ENCODE measurements at places on chromosomes 16 and 17. TPM values are rescaled to one million over a fixed set of nuclear protein-coding genes. Genes with fewer than 3 reads are reported as not detected.

GRCh38 chr16:87306516-87306915 is 10.7 kb downstream of the C16orf95 start:
- H3K27me3 ChIP-seq: no peaks in the 10 kb centered on the region
- DNase-seq: no peak
- H3K4me3 ChIP-seq: no peak overlapping the region

Gene PDE6G
- 24.7 TPM for total RNA-seq

Gene CCL8
- total RNA-seq: not detected

DNA sequence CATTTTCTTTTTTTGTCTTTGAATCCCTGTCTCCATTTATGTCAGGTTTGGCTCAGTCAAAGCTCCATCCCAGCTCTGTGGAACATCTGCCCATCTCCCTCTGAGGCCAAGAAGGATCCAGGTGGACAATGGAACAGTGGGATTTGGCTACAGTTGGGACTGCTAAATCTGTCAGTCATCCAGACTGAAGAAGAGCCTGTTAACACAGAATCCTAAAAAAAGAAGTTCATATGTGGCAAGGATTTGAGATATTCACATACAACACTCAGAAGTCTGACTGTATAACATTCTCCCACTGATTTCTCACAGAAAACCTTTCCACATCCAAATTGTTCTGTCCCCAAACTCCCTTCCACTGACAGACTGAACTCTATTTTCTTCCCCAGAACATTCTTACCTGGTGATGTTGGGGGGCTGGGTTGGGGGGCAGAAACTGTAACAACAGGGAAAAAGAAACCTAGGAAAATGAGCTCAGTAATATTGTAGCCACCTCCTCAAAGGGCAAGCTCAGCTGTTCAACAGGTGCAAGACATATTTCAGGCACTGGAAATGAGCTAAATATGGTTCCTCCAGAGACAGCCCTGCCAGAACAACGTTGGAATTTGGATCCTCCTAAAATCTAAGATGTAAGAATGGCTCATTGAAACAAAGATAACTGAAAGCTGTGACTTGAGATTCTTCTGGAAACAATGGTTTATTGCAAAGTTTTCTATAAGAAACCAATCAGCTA is 301.5 kb upstream of the CDH5 start:
- peaks cover 2% of the 10 kb centered on the region for H3K27me3 ChIP-seq
- no peaks in the 10 kb centered on the region for H3K36me3 ChIP-seq
- no peak overlapping the region for H3K4me3 ChIP-seq
- no peak overlapping the region for H3K27ac ChIP-seq

DNA sequence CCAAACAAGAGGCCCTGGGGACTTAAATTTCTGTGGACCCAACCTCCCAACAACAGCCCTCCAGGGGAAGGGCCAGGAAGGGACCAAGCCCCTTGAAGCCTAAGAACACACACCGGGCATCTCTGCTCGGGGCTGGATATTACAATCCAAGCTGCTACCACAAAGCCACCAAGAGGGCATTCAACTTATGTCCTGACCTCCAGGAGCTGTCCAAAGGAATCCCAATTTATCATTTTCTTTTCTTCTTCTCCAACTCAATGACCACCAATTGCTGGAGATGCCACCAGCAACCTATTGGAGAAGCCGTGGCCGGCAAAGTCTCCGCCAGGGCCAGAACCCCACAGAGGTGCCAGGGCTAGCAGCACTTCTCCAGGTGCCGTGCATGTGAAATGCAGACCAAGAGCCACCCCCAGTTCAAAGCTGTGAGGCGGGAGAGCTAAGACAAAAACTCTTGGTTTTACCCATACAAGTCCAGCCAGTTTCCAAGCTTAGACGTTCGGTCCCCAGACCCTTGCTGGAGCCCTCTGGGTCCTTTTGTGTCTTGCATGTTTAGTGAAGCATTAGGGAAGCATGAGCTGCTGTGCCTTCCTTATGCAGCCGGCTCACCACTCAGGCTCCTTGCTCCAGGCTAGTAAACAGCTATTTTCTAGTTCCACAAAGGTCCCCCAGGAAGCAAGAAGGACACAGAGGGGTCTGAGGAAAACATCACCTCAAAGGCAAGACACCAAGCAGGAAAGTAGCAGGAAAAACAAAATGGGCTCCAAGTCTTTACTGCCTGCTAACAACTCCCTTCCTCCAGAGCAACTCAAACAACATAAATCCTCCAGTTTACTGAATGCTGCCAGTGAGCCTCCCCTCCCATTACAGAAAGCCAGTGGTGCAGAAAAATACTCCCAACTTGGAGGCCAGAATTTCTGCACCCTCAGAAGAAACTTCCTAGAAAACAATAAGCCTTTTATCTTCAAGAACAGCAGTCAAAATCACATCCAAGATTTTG is 3.2 kb downstream of the PITPNA start:
- H3K4me1 ChIP-seq: peaks cover 41% of the 10 kb centered on the region
- H3K27me3 ChIP-seq: peaks cover 4% of the 10 kb centered on the region
- no peak overlapping the region for H3K4me3 ChIP-seq

Gene TLCD3B
- total RNA-seq: 7.1 TPM

GRCh38 chr17:77882481-77883212 is 75.9 kb upstream of the TNRC6C start:
- peaks cover 26% of the 10 kb centered on the region for H3K27me3 ChIP-seq
- H3K4me3 ChIP-seq: peak overlapping the region; percentile 81
- DNase-seq: peak; percentile 88
- no peaks in the 10 kb centered on the region for H3K36me3 ChIP-seq
- peaks cover 71% of the 10 kb centered on the region for H3K4me1 ChIP-seq

- peaks cover 17% of the 10 kb centered on the region for H3K27me3 ChIP-seq
- H3K4me3 ChIP-seq: no peak overlapping the region
- peaks cover 16% of the 10 kb centered on the region for H3K4me1 ChIP-seq
- no peak overlapping the region for H3K27ac ChIP-seq
These were observed 2.5 kb upstream of the SMPD3 start for GRCh38 chr16:68450741-68451255.

DNA sequence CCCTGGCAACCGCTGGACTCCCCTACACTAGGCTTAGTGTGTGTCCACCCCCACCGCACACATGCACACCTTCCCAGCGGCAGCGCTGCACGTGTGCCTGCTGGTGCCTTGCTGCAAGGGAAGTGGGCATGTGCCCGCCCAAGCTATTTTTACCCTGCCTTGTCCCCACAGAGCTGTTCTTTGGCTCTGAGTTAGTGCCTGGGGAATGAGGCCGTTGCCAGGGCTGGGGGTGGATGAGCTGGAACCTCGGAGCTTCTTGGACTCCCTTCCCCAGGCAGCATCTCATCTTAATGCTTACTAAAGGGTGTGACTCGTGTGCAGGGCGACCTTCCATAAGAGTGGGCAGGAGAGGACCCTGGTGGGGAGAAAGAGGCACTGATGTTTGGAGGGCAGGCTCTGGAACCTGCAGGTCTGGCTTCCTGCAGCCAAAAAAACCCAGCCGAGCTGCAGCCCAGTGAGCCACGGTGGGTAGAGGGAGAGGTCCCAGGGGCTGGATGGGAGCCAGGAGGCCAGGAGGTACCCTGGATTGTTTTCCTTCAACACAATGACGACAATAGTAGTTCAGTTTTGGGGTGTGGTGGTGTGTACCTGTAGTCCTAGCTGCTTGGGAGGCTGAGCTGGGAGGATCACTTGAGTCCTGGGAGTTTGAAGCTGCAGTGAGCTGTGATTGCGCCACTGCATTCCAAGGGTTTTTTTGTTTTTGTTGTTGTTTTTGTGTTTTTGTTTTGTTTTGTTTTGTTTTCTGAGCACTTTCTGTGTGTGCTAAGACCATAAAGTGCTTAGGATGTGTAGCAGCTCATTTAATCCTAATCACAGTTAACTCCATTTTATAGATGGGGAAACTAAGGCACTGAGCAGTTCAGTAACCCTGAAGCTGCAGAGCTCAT is 119.1 kb downstream of the RAB11FIP4 start:
- H3K27ac ChIP-seq: peak overlapping the region; percentile 100
- peaks cover 54% of the 10 kb centered on the region for H3K4me1 ChIP-seq
- H3K4me3 ChIP-seq: peak overlapping the region; percentile 77
- peak; percentile 23 for DNase-seq

GRCh38 chr16:1654505-1655268 is 23.4 kb upstream of the JPT2 start:
- H3K36me3 ChIP-seq: peaks cover 30% of the 10 kb centered on the region
- H3K4me1 ChIP-seq: peaks cover 4% of the 10 kb centered on the region
- H3K27ac ChIP-seq: no peak overlapping the region

DNA sequence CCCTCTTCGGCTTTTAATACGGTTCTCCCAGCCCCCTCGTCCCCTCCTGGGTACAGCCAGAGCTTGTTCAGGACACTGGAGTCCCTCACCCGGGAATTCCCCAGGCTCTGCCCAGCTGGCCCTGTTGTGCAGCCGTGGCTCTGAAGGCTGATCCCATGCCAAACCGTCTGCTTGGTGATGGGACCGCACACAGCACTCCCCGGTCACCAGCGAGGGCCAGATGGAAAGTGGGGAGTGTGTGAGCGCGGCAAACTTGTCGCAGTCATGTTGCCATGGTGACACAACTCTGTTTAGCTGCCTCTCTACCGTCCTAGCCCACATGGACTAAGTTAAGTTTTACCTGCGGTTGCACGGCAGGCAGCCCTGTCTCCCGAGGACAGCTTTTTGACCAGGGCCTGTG is 107.9 kb downstream of the RAP1GAP2 start:
- H3K4me3 ChIP-seq: no peak overlapping the region
- no peak for DNase-seq
- H3K36me3 ChIP-seq: peaks cover 19% of the 10 kb centered on the region
- peaks cover 2% of the 10 kb centered on the region for H3K4me1 ChIP-seq
- H3K27ac ChIP-seq: no peak overlapping the region
- no peaks in the 10 kb centered on the region for H3K27me3 ChIP-seq

- no peak overlapping the region for H3K4me3 ChIP-seq
- DNase-seq: no peak
- peaks cover 5% of the 10 kb centered on the region for H3K36me3 ChIP-seq
- H3K4me1 ChIP-seq: no peaks in the 10 kb centered on the region
These were observed 25.1 kb downstream of the UNK start for GRCh38 chr17:75809631-75810111.

- no peak overlapping the region for H3K27ac ChIP-seq
- no peak overlapping the region for H3K4me3 ChIP-seq
- no peaks in the 10 kb centered on the region for H3K36me3 ChIP-seq
- H3K27me3 ChIP-seq: peaks cover 10% of the 10 kb centered on the region
- DNase-seq: no peak
- H3K4me1 ChIP-seq: no peaks in the 10 kb centered on the region
These were observed 29.3 kb downstream of the MAPT start for GRCh38 chr17:45923511-45924268.

GRCh38 chr16:2042986-2043666 is 4.5 kb downstream of the NTHL1 start:
- peaks cover 10% of the 10 kb centered on the region for H3K4me1 ChIP-seq
- no peak overlapping the region for H3K4me3 ChIP-seq
- DNase-seq: no peak
- H3K36me3 ChIP-seq: no peaks in the 10 kb centered on the region

Gene METTL2A
- total RNA-seq: 18.4 TPM

DNA sequence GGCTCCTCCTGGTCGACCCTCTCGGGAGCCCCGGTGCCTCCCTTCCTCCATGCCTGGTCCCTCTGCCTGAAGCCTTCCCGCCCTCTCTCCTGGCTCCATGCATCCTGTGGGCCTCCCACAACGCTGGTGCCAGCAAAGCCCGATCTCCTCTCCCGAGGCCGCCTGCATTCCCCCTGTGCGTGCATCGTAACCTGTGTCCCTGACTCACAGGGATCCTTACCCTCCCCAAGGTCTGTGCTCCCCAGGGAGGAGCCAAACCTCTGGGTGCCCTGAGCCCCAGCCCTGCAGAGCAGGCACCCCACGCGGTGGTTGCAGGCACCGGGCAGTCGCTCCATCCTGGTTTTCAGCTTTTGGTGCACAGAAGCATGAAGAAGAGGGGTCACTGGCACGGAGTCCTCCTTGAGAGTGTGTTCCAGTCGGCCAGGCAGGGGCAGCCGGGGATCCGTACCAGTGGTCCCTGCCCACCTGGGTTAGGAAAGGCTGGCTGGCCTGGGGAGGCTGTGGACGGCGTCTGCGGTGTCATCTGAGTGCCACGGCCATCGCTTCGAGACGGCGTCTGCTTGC is 1.8 kb upstream of the ENPP7 start:
- H3K4me1 ChIP-seq: peaks cover 14% of the 10 kb centered on the region
- H3K27ac ChIP-seq: peak overlapping the region; percentile 91
- H3K36me3 ChIP-seq: no peaks in the 10 kb centered on the region
- no peak overlapping the region for H3K4me3 ChIP-seq
- DNase-seq: no peak
- H3K27me3 ChIP-seq: no peaks in the 10 kb centered on the region

Gene KRTAP1-4
- total RNA-seq: not detected

Gene MATCAP1
- total RNA-seq: 51.4 TPM

GRCh38 chr17:82339634-82340580 is 6.3 kb upstream of the SECTM1 start:
- H3K4me3 ChIP-seq: no peak overlapping the region
- no peaks in the 10 kb centered on the region for H3K36me3 ChIP-seq
- no peak for DNase-seq
- no peak overlapping the region for H3K27ac ChIP-seq
- peaks cover 24% of the 10 kb centered on the region for H3K4me1 ChIP-seq
- H3K27me3 ChIP-seq: no peaks in the 10 kb centered on the region

- DNase-seq: no peak
- peaks cover 24% of the 10 kb centered on the region for H3K4me1 ChIP-seq
- no peaks in the 10 kb centered on the region for H3K27me3 ChIP-seq
- H3K36me3 ChIP-seq: peaks cover 73% of the 10 kb centered on the region
These were observed 27.8 kb downstream of the CYB5D2 start for GRCh38 chr17:4170639-4171280.

Gene OR1F1
- total RNA-seq: not detected

GRCh38 chr17:39641883-39642282 is 4.9 kb downstream of the STARD3 start:
- DNase-seq: no peak
- no peak overlapping the region for H3K4me3 ChIP-seq
- peaks cover 7% of the 10 kb centered on the region for H3K36me3 ChIP-seq
- peaks cover 54% of the 10 kb centered on the region for H3K4me1 ChIP-seq

Gene TM4SF5
- not detected for total RNA-seq

GRCh38 chr17:44123356-44124117 is at the start of gene HDAC5:
Gene HDAC5 (minus strand): TSS chr17:44123641. CDS start chr17:44117515, 6,126 bp downstream.
- H3K36me3 ChIP-seq: no peaks in the 10 kb centered on the region
- peak; percentile 96 for DNase-seq
- peak within 1 kb of the TSS; percentile 98 for H3K27ac ChIP-seq

Gene SGCA
- total RNA-seq: not detected

Gene TVP23A
- not detected for total RNA-seq

Gene GHDC
- 15.5 TPM for total RNA-seq

Gene ADGRG3
- total RNA-seq: not detected
